ENCODE measurements at places on chromosomes 16 and 17.

DNA sequence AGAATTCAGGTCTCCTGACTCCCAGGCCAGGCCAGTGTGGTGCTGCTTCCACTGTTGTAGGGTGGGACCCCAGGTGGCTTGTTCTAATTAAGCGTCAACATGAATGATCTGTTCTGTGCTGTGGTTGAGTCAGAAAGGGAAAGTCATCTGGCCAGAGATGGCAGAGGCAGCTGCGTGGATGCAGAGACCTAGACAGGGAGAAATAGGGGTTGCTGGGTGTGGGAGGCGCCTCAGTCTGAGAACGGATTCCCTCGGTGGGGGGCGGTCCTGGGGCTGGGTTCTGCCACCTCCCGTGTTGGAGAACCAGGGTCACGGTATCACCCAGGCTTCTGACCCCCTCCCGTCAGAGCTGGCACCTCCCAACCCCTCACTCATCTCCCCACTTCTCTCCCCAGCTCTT is 5.6 kb downstream of the FBRS start:
- no peak for DNase-seq

DNA sequence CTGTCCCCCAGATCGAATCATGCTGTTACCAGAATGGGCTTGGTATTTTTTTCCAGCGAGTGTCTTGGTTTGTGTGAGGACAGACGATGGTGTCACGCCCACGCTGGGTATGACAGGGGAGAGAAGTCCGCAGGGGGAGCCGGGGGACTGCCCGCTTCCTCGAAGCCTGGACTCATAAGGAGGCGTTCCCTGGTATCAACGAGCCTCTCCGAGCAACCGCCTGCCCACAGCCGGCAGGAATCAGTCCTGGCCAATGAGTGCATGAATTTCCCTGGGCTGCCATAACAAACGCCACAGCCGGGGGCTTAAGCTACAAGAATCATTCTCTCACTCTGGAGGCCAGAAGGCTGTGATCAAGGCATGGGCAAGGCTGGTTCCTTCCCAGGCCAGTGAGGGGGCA is 26.1 kb upstream of the JPH3 start:
- no peak for DNase-seq

DNA sequence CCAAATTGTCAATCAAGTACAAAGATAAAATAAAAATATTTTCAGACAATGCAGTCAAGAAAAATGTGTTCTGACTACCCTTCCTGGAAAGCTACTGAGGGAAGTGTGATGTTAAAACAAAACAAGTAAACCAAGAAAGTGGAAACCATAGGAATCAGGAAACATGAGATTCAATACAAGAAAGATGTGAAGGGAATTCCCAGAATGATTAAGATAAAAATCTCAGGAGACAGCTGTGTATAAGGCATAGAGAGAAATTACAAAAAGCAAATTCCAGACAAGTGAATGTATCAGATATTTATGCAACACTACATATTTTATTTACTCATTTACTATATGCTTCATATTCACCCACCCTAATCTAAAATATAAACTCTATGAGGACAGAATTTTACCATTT is 32.2 kb downstream of the TRIM37 start:
- DNase-seq, result no peak

GRCh38 chr17:44775136-44775837 is 16.5 kb downstream of the ADAM11 start:
- DNase-seq, result peak; percentile 96

GRCh38 chr16:67053767-67054334 is 24.9 kb downstream of the CBFB start:
- no peak for DNase-seq

DNA sequence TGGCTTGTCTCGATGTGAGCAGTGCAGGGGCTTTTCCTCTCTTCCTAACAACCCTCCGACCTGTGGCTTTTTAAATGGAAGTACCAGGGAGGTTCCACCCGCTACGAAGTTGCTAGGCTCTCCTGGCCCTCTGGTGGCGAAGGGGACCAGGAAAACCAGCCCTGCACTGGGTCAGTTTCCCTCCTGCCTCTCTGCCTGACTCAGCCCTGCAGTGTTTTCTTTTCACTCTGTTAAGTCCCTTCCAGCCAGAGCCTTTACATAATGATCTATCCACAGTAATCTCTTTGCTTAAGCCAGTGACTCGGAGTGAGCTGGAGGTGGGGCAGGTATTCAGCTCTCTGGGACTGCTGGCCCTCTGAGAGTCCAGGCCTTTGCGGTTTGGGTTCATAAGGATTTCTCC is 331.3 kb upstream of the EEF2KMT start:
- peak; percentile 52 for DNase-seq

DNA sequence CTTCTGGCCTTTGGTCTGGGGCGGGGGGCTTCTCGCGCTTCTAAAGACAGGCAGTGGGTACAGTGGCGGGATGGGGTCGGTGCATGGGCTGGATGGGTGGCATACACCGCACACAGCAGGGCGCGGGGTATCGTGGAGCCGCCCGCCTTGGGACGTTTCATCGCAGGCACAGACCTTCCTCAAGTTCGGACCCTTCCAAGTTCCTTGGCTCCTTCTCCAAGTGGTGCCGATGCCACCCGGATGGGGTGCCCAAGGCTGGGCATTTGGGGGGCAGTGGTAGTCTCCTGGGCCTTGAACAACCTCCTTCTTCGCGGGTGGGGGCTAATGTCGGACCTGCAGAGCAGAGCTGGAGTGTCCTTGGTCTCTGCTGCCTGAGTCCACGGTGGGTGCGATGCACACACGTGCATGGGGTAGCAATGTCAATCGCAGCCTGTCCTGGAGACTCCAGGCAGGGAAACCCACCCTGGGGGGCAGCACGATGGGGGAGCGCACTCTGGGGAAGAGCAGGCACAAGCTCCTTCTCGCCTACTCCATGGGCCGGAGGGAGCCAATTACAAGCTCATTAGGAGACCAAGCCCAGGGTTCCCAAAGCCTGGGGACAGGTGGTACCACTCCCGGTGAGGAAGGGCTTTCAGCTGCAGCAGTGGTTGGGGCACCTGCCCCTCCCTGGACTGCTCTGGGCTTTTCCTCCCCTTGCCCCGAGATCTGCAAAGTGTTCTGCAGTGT is 686 bp upstream of the MTSS2 start:
- no peak for DNase-seq

- no peak for DNase-seq
Measured at GRCh38 chr16:947255-947921, 23.4 kb downstream of the LMF1 start.

DNA sequence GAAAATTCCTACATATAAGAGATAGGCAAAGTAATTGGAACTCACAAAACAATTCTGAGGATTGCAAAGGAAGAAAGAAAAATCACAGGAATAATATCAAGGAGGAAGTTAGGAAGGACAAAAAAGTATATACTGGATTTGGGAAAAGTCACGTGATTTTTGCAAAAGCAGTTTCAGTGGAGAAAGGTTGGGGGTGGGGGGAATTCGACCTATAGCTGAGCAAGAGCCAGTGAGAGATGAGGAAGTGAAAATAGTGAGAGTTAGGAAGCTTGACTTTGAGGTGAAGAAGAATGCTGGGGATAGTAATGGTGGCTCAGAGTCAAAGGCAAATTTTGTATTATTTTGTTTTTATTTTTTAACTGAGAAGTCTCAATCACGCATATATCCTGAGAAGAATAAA is 438.0 kb upstream of the PMFBP1 start:
- DNase-seq, result no peak

DNA sequence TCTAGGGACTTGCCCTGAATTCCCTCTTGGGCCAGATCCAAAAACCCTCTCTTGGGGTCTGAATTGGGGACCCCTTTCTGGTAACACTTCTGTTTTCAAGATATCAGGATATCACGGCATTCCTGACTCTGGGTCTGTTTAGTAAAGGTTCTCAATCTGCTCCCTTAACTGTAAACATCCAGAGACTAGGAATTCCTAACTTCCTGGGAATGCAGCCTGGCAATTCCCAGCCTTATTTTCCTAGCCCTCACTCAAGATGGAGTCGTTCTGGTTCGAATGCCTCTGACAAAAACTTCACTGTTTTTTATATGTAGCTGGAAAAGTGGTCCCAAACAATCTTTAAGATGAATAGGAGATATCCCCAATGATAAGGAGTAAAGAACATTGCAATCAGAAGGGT is 141.6 kb upstream of the XYLT1 start:
- no peak for DNase-seq

GRCh38 chr17:44672479-44673093 is 16.3 kb downstream of the MEIOC start:
- no peak for DNase-seq

DNA sequence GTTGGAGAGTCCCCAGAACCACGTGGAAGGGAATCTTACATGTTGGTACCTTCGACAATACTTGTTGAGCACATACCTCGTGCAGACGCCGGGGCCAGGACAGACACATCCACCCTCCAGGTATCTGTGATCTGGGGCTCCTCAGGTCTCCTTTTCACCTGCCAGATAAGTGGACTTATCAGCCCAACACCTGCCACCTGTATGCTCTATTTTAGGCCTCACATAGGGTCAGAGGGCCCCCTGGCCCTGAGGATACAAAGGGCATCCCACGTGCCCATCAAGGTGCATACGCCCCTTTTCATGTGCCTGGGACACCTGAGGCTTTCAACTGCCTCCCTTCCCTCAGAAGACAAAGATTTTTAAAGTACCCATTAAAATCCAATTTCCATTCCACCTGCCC is 212.7 kb downstream of the MRTFB start:
- DNase-seq, result no peak

DNA sequence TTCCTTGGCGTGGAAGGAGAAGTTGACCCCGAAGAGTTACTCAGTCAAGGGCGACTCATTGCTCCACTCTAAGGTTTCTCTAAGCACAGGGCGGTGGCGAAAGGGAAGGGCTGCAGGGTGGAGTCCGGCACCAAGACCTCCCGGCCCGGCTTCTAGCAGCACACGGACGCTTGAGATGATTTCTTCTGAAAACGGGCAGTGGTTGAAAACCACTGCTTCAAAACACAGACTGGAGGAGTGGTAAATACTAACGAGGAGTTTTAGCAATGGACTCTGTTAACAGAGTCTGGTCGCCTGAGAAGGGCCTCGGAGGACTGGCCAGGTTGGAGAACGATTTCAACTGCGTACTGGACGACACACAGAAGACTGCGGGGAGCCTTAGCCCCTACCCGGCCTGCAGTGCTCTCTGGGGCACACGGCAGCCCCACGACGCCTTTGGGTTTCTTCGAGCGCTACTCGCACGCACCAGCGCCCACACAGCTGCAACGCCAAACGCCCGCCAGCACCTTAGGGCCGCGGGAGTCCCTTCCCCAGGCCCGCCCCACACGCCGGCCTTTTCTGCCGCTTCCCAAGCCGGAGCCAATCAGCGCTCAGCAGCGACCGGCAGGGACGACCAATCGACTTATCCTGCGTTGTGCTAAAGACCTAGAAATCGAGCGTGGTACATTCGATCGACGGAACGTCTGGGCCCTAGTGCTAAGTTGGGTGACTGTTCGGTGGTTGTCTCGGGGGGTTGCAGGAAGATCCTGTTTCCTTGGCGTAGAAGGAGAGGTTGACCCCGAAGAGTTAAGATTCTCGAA is 14.4 kb upstream of the CA4 start:
- DNase-seq, result peak; percentile 72

- peak; percentile 1 for DNase-seq
Measured at GRCh38 chr16:27431773-27432532, 30.0 kb downstream of the IL21R start.

DNA sequence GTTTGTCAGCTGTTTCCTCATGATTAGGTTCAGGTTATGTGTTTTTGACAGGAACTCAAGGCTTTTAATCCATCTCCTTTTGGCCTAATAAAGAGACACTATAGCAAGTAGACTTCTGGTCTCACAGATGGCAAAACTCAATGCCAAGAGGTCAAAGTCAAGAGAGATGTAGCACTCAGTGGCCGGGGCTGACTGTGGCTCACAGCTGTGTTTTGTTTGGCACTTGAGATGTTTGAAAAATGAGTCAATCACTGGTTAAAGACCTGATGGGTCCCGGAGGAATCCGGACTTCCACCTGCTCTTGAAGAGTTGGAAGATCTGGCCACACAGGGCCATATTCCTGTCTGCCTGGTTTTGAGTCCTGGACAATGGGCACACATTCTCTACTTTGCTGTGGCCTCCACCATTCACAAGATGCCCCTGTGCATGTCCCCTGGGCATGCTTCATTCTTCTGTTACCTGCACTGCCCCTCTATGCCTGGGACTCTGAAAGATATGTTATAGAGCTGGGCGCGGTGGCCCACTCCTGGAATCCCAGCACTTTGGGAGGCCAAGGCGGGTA is 210.3 kb downstream of the SNX29 start:
- DNase-seq, result no peak

DNA sequence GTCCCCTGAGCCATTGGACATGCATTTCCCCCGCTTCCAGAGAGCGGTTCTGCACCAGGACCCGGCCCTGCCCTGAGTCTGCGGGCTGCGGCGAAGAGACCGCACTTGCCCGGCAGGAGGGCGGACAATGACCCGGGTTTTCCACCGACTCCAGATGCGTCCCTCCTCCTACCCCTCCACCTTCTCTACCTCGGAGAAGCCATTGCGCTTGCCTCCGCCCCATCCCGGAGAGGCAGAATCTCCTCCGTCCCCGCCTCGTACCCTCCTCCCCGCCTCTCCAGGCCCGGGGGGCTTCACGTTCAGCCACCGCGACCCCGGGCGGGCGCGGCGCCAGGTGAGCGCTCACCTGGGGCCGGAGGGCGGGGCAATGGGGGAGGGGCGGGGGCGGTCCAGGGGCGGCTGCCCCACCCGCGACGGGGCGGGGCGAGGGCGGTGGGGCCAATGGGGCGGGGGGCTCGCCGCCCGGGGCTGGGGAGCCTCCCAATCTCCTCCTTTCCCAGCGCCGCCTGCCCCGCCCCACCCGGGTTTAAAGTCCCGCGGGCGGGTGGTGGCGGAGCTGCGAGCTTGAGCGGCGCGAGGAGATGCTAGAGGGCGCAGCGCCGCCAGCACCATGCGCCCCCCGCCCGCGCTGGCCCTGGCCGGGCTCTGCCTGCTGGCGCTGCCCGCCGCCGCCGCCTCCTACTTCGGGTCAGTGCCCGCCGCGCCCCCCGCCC is at the start of gene WNT9B:
Gene WNT9B, plus strand, starts transcription at position 555 of the 713 bp plus-strand sequence. Its CDS starts 56 bp downstream, at position 611.
- DNase-seq, result peak; percentile 32

GRCh38 chr16:19365486-19365885 is 52.2 kb upstream of the TMC5 start:
- DNase-seq, result no peak

DNA sequence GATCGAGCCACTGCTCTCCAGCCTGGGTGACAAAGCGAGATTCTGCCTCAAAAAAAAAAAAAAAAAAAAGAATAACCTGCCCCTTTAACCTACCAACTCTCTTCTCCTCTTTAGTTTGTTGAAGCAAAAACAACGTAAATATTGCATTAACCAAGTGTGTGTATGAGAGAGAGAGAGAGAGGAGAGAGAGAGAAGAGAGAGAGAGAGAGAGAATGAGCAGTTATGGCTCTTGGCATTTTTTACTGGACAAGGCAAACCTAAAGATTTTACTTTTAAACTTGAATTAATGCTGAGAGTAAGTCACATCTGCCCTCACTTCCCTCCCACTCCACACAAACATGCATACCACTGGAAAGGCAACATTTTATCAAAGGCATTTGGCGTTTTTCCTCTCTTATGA is 3.0 kb upstream of the SLFN5 start:
- no peak for DNase-seq
